CD4-positive, alpha-beta T cell treated with Interleukin-6 for 4 hours (primary cell): ENCODE measurements at places on chromosomes 4 and X.

- DNase-seq = no peak
Measured at GRCh38 chrX:32153585-32153984, 1057.8 kb downstream of the DMD start.

DNA sequence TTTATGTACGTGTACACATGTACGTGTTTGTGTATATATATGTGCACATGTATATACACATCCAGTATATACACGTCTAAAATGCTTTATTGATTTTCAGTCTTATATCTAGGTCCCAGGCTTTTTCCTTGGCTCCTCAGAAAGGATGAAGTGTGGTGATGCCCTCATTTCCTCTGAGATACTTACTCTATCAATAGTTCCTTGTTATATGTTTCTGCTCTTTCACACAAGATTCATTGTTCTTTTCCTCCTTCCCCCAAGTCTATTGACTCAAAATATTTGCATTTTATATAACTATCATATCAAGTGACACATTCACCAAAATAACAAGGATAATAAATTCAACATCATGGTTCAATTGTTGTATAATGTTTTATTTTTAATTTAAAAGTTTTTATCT is 359.2 kb downstream of the EPHA5 start:
- no peak for DNase-seq

DNA sequence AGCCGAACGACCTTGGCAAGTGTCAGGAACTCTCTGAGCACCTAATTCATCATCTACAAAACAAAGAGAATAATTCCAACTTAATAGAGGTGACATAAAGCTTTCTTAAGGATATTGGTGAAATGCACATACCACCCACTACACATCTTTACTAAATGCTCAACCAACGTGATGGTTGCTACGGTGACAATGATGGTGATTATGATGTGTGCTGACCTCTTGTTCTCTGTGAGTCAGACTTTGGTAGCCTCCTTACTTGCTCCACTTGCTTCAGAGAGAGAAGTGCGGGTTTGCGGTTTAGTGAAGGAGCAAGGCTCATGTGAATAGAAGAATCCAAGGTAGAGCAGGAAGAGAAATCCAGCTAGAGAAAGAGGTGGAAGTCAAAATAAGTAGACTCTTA is 52.8 kb upstream of the CLNK start:
- DNase-seq = no peak

DNA sequence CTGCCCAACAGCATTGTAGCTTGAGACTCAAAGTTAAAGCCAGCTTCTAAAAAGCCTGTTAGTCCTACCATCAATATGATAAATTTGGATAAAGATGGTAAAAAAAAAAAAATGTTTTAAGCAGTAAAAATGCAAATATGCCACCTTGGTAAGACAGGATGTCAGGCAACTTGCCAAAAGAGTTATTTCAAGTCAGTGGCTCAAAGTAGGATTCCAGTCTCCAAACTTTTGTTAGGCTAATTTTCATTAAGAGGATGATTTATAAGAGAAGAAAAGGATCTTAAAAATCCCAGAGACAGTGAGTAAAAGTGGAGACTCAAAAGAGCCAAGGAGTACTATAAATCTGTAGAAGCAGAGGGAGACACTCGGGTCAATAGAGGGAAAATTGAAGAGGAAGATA is 47.5 kb downstream of the GASK1B start:
- no peak for DNase-seq

DNA sequence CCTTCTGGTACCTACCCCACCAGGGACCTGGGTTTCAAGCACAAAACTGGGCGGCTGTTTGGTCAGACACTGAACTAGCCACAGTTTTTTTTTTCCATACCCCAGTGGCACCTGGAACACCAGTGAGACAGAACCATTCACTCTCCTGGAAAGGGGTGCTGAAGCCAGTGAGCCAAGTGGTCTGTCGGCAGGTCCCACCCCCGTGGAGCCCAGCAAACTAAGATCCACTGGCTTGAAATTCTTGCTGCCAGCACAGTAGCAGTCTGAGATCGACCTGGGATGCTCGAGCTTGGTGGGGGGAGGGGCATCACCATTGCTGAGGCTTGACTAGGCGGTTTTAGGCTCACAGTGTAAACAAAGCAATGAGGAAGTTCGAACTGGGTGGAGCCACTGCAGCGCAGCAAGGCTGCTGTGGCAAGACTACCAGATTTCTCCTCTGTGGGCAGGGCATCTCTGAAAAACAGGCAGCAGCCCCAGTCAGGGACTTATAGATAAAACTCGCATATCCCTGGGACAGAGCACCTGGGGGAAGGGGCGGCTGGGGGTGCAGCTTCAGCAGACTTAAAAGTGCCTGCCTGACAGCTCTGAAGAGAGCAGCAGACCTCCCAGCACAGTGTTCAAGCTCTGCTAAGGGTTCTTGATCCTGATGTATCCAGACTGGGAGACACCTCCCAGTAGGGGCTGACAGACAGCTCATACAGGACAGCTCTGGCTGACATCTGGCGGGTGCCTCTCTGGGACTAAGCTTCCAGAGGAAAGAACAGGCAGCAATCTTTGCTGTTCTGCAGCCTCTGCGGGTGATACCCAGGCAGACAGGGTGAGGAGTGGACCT is 223.0 kb downstream of the COX18 start:
- no peak for DNase-seq

- no peak for DNase-seq
Measured at GRCh38 chr4:64495946-64496345, 86.7 kb upstream of the TECRL start.
